AG09309 (cell line): ENCODE measurements at places on chromosomes 1 and 21.

GRCh38 chr1:157415661-157416060 lies 136.7 kb downstream of the FCRL5 start:
- no peak for DNase-seq

- no peak for DNase-seq
Measured at GRCh38 chr21:42556960-42557359, 43.3 kb downstream of the SLC37A1 start.

GRCh38 chr1:212477014-212477679 lies 44.4 kb downstream of the NENF start:
- DNase-seq = peak; percentile 46

DNA sequence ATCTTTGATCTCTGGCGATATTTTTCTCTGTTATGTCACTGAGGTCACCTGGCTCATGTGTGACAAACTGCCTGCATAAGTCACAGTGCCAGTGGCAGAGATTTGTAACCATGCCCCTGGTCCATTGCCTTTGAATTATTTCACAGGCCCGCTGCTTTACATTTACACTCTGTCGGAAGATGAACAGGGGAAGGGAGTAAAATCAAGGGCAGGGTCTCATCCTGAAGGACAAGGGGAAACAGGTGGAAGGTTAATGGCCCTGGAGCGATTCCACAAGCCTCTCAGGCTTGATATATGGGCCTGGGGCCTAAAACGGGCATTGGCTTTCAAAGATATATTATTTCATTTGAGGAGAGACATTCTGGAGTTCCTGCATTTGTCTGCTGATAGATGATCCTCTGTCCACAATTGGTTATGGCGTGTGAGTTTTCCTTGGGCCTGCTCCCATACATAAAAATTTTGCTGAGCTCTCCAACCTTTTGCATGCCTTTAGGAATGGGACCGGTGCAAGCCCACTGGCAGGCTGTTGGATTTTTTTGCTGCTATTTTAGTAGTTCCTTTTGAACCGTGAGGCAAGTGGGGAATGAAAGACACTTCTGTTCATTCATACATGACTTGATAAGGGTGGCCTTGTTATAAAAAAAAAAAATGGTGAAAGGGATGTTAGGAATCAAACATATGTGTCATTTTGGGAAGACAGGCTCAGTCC lies 51.9 kb downstream of the NR5A2 start:
- no peak for DNase-seq

- DNase-seq = no peak
Measured at GRCh38 chr1:164628772-164629171, 69.8 kb downstream of the PBX1 start.

DNA sequence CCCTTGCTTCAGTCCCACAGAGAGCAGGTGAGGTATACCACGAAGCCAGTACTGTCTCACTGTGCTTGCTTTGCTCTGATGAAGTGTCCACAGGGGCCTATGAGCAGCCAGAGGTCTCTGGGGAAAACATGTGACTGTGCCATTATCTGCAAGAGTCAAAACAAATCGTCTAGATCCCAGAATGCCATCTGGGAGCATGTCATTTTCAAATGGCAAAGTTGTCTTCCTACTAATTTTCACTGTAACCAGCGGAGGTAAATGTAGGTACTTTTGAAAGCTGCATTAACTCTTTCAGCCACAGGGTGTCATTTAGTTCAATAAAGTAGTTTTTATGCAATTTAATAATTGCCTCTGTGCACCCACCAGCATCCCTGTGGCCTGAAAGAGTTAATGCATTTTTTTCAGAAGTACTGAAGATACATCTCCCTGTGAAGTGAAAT lies 173.6 kb upstream of the SGIP1 start:
- DNase-seq = no peak

- DNase-seq = no peak
Measured at GRCh38 chr1:116433275-116434257, 60.5 kb downstream of the ATP1A1 start.

DNA sequence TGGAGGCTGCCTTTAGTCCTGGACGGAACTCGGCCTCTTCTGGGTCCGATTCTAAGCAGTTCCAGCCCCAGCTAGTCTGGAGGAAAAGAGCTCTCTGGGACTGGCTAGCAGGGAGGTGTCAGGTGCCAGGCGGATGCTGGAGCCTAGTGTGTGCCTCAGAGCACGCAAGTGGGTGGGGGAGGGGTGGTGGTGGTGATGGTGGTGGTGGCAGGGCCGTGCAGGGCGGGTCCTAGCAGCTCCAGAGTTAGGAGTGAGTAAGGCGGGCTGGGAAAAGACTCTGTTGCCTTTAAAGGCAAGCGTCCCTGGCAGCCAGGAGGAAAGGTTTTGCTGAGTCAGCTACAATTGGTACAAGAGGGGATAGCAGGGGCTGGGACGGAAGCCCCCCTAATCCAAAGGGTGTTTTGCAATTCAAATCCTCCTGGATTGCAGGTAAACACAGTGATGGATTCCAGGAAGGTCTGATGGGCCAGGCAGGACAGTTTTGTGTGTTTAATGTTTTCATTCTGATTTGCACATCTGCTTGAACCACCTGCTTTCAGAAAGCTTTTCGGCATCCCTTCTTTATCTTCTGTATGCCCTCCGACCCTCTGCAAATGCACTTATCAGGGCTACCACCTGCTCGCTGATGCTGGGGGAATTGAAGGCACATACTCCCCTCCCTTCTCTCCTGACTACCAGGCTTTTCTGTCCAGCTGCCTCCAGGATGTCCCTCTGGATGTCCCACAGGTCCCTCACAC lies 4.1 kb upstream of the SLC2A1 start:
- DNase-seq = no peak

GRCh38 chr1:97502360-97502759 lies 418.5 kb downstream of the DPYD start:
- DNase-seq = no peak

DNA sequence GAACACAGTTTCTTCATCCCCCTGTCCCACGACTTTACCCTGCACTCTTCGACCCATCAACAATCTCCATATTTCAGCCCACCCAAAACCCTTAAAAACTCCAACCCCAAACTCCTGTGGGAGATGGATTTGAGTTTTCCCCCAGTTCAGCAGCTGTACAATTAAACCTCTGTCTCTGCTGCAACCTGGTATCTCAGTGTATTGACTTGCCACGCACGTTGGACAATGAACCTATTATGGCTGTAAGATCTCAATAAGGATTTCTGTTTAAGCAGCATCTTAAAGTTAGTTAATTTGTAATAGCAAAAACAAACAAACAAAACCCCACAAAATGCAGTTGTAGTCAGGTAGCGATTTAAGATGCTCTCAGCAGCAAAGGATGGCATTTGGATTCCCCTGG lies 119.1 kb downstream of the TGFBR3 start:
- no peak for DNase-seq

GRCh38 chr1:226602186-226603021 lies 53.8 kb downstream of the STUM start:
- peak; percentile 82 for DNase-seq

DNA sequence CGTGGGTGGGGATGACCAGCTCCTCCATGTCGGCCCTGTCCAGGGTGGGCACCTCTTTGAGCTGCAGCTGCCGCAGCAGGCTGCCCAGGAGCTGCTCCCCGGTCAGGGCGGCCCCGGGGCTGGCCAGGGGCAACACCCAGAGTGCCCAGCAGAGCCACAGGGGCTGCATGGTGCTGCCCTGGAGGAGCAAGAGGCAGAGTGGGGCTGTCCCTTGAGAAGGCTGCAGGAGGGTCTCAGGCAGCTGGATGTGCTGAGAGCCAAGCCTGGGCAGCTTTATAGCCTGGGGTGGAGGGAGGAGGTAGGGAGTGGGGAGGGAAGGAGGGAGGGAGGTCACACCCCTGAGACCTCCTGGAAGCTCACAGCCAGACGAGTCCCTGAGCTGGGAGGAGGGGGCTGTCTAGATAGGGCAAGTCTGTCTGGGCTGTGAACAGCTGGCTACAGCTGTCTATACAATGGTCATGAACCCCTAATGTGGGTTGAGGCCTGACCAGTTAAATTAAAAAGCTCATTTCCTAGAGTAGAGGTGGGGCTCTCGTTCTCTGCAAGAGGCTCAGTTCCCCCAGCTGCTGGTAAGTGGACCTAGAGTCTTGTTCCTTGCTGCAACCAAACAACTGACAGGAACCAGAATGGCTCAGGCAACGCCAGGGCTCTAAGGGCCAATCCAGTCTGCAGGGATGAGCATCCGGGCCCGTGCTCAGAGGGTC lies at the start of gene LEFTY1:
Gene LEFTY1 (minus strand): TSS at position 249 of the 704 bp plus-strand sequence. CDS start 80 bp downstream, at position 169.
- no peak for DNase-seq

DNA sequence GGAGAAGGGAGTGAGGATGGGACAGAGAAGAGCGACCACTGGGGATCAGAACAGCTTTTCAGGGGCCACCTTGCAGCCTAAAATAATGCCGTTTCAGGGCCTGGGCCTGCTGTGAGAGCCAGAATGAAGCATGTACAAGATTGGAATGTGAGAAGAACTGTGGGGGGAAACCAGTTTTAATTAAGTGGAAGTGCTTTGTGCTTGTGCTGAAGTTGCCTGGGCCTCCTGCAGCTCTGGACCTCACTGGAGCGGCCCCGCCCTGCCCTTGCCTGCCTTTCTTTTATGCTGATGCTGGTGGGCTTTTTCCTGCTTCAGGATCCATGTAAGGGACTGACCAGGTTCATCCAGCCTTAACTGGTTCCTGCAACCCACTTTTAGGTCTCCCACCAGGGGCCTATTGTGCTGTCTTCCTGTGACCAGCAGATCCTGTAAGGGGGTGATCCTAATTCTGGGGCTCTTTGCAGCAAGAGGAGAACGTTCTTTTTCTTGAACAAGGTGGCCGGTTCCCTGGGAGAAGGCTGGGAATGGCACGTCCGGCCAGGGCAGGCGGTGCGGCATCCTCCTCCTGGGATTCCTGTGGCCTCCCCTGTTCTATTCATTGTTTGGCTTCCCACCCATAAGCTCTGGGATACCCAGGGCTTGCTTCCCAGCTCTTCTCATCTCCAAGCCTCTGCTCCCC lies 3.2 kb downstream of the C1orf226 start:
- DNase-seq = no peak

DNA sequence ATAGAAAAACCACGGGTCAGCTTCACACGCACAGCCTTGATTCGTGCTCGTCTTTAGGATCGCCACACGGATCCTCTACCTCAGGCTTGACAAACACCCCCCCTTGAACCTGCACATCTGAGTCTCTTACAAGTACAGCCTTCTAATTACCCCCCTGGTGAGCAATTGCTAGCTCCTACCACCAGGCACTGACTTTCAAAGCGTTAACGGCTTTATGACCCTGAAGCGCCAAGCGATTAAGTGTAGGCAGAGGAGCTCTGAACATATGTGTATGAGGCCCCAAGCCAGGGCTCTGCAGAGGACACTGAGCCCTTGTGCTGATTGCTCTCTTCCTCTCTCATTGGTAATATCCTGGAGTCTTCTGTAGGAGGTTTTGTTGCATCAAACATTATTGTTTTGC lies 55.7 kb upstream of the EPHA8 start:
- no peak for DNase-seq

DNA sequence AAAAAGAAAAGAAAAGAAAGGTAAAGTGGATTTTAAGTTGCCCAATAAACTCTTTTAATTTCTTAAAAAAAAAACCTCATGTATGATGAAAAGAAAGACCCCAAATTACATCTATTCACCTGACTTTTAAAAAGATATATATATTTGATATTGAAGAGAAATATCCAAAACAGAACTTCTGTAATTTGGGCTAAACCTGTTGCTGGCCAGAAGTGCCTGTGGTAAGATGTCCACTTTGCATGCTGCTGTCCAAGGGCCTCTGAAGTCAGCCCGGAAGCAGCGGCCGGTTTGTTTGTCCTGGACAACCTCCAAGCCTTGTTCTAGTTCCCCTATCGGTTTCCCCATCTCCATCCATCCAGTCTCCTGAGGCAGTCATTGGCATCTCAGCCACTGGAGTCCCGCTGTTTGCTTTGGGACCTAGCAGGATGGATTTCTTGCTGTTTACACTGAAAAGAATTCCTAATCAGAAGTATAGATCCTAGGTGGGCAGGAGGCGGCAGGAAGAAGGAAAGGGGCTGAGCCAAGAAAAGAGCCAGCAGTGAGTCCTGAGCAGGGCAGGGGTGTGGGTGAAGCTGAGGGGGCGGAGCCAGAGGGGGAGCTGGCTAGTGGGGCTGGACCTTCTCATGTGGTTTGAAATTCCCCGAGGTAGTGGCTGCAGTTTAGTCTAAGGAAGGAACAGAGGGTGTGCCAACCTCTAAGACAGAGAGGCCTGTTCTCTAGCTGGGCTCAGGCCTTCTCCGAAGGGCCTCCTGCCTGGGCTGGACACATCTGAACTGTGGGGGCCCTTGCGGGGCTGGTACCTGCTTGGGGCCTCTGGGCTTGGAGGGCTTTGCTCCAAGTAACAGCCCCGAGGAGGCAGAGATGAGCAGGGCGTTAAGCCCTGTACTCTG lies 3.3 kb downstream of the NCMAP start:
- DNase-seq = peak; percentile 23

GRCh38 chr1:183585038-183585437 lies 5.2 kb downstream of the NCF2 start:
- no peak for DNase-seq

GRCh38 chr1:19053486-19053885 lies 97.0 kb upstream of the IFFO2 start:
- no peak for DNase-seq

DNA sequence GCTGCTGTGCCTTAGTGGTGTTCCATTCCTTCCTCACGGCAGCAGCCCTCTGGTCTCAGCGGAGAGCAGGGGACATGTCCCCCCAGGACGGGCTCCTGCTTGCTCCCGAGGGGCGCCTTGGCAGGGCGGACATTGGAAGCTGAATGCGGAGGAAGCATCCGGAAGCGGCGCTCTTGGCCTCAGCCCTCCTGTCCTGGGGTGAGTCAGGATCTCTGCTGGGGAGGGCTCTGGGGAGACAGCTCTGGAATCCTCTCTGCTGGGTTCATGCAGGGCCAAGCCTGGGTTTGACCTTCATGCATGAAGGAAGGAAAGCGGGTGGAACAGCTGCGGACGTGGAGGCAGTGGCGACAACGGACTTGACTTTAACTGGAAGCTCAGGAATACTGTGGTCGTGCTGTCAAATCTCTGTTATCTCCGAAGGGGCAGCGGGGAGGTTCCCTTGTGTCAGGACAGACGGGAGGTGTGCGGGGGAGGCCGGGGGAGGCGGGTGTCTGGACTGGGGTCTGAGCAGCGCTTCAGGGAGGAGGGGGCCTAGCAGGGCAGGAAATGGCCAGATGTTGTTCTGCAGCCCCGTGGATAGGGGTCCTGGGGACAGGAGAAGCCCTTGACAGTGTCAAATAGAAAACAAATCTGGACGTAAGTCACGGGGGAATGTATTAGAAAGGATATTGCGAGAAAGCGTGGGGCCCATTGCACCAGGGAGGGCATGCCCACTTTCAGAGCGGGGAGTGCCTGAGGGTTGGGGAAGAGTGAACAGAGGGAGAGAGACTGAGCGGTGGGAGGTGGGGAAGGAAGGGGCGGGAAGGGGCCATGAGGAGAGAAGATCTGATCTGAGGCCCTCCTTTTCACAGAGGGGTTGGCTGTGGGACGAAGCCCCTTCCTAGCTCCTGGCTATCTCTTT lies 26.6 kb downstream of the CRYAA start:
- DNase-seq = no peak
